Mesothelial cell of epicardium (in vitro differentiated cells): ENCODE measurements at places on chromosomes 12 and 14.

DNA sequence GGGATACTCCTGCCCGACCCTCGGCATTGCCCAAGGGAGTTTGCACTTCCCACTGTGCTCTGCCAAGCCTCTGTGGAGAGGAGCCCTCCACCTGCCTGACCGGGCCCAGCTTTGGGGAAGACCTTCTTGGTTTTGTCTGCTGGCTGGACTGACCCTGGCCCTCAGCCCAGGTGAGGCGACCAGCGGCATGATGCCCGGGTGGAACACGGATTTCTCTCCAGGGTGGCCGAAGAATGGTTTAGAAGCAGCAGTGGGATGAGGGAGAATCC, 15.6 kb downstream of the ZBTB42 start:
- peak overlapping the region; percentile 90 for H3K4me3 ChIP-seq
- DNase-seq: no peak
- H3K27me3 ChIP-seq: no peaks in the 10 kb centered on the region
- H3K36me3 ChIP-seq: peaks cover 5% of the 10 kb centered on the region

GRCh38 chr12:121653999-121654398, 15.5 kb downstream of the MORN3 start:
- no peak for DNase-seq
- H3K4me1 ChIP-seq: peaks cover 18% of the 10 kb centered on the region
- peaks cover 2% of the 10 kb centered on the region for H3K36me3 ChIP-seq
- H3K4me3 ChIP-seq: no peak overlapping the region
- no peaks in the 10 kb centered on the region for H3K27me3 ChIP-seq

- H3K4me3 ChIP-seq: peak overlapping the region; percentile 97
- H3K27ac ChIP-seq: peak overlapping the region; percentile 91
- no peaks in the 10 kb centered on the region for H3K36me3 ChIP-seq
- no peaks in the 10 kb centered on the region for H3K27me3 ChIP-seq
- DNase-seq: peak; percentile 27
- H3K4me1 ChIP-seq: peaks cover 52% of the 10 kb centered on the region
Measured at GRCh38 chr12:12999271-12999958, 650 bp downstream of the HEBP1 start.

GRCh38 chr12:46259071-46259470, 9.8 kb downstream of the SLC38A1 start:
- peaks cover 21% of the 10 kb centered on the region for H3K4me1 ChIP-seq
- H3K36me3 ChIP-seq: peaks cover 27% of the 10 kb centered on the region

DNA sequence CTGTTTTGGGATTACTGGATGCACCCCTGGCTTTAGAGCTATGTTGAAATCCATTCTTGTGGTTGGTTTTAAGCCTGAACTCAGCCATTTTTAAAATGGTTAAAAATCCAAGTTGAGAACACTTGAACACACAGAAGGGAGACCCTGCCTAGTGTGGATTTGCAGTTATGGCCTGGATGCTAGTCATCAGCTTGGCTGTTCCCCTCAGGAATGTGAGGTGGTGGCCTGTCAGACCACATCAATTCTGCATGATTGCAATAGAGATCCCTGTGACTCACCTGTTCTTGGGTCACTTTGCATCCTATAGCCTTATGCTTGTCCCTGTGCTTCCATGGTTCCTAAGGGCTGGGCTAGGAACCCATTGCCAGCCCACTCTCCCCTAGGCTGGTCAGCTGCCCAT, 454.1 kb downstream of the ATP23 start:
- H3K4me1 ChIP-seq: peaks cover 2% of the 10 kb centered on the region
- H3K27me3 ChIP-seq: no peaks in the 10 kb centered on the region
- H3K36me3 ChIP-seq: peaks cover 3% of the 10 kb centered on the region

DNA sequence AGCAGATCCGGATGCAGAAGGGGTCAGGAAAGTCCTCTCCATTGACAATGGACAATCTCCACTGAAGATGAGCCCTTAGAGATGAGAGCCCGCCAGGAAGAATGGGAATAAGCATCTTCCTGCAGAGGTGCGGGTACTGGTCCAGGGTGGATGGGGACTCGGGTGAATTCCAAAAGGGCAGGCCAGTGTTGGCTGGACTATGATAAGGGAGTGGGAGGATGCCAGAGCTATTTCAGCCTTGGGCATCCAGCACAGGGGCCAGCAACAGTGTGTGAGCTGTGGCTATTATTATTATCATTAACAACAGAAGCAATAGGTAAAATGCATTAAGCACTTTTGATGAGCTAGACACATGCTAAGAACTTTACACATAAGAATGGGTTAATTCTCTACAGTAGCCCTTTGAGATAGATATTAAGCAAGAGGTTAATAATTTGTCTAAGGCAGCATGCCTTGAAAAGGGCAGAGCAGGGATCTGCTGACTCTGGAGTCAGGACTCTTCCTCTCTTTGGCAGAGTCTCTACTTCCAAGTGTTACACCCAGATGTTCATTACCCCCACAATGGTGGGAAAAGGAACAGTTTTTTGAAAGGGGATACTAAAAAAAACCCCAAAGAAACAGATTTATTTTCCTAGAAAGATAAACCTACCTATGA, 55.2 kb downstream of the PRICKLE1 start:
- H3K36me3 ChIP-seq: no peaks in the 10 kb centered on the region
- DNase-seq: no peak
- H3K4me1 ChIP-seq: peaks cover 13% of the 10 kb centered on the region
- H3K27me3 ChIP-seq: no peaks in the 10 kb centered on the region
- H3K27ac ChIP-seq: peak overlapping the region; percentile 21
- no peak overlapping the region for H3K4me3 ChIP-seq

DNA sequence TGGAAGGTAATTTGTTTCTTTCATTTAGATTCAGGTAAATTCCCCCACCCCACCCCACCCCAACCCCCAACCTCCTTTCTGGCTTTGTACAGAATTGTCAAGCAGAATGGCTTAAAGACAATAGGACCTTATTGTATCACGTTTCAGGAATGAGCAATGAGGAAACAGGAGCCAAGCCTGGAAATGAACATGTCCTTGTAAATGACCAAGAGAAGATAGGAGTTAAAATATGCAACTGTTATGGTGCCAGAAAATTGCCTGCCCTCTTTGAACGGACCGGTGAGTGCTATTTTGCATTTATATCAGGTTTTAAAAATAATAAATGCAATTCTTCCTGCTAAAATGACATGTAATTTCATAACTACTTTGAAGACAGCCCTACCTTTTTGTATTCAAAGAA, 141.6 kb upstream of the PELI2 start:
- H3K4me3 ChIP-seq: no peak overlapping the region
- peaks cover 12% of the 10 kb centered on the region for H3K4me1 ChIP-seq
- no peaks in the 10 kb centered on the region for H3K36me3 ChIP-seq
- DNase-seq: no peak

DNA sequence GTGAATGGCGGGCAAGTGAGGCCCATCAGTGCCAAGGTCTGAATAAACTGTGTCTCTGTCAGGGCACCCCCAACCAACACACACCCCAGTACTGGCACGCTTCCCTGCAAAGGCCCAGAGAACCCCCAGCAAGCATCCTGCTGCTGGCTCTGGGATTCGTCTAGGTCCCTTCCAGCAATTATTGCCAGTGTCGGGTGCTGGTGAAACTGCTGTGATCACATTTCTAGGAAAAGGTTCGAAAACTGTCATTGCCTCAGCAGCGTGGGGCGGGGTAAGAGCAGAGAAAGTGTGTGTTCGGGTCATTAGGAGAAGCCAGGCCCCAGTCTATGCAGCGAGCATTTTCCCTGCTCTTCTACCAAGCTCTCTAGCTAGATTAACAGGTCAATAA, 2.5 kb downstream of the FAM222A start:
- no peak overlapping the region for H3K27ac ChIP-seq
- no peak for DNase-seq
- H3K4me1 ChIP-seq: no peaks in the 10 kb centered on the region
- no peaks in the 10 kb centered on the region for H3K36me3 ChIP-seq
- peaks cover 81% of the 10 kb centered on the region for H3K27me3 ChIP-seq
- H3K4me3 ChIP-seq: no peak overlapping the region

- H3K4me3 ChIP-seq: no peak overlapping the region
- peaks cover 17% of the 10 kb centered on the region for H3K4me1 ChIP-seq
- H3K27me3 ChIP-seq: no peaks in the 10 kb centered on the region
- H3K36me3 ChIP-seq: no peaks in the 10 kb centered on the region
- no peak for DNase-seq
Measured at GRCh38 chr12:76259106-76259505, 89.1 kb downstream of the BBS10 start.

DNA sequence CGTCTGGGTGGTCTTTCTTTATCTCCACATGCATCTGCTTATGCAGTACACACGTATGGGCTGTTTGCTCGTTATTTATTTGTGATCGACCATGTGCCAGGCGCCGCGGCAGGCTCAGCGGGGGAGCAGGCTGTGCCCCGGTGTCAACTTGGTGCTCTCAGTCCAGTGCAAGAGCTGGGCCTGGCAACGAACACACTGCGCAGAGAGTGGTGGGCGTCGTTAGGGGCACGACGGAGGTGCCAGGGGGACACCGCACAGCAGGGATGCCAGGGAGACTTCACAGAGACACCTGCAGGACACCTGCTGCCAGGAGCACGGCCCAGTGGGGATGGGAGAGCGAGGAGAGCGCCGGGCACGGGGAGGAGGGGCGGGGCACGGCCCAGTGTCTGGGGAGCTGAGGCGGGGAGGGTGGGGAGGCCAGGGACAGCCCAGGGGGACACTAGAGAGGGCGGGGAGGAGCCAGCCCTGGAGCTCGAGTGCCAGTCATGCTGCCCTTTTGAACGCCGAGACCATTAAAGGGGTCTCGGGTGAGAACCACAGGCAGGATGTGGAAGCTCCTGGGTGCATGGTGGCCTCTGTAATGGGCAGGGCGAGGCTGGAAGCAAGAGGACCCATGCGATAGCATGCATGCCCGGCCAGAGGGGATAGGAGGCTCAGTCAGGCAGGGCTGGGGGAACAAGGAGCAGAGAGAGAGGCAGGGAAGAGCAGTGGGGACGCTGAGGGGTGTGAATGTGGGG, 652 bp upstream of the LRCOL1 start:
- no peak overlapping the region for H3K27ac ChIP-seq
- H3K4me1 ChIP-seq: peaks cover 2% of the 10 kb centered on the region
- peaks cover 68% of the 10 kb centered on the region for H3K27me3 ChIP-seq
- DNase-seq: no peak

GRCh38 chr12:128543460-128543859, 276.5 kb downstream of the TMEM132C start:
- no peaks in the 10 kb centered on the region for H3K27me3 ChIP-seq
- H3K27ac ChIP-seq: no peak overlapping the region
- H3K36me3 ChIP-seq: no peaks in the 10 kb centered on the region
- no peaks in the 10 kb centered on the region for H3K4me1 ChIP-seq

DNA sequence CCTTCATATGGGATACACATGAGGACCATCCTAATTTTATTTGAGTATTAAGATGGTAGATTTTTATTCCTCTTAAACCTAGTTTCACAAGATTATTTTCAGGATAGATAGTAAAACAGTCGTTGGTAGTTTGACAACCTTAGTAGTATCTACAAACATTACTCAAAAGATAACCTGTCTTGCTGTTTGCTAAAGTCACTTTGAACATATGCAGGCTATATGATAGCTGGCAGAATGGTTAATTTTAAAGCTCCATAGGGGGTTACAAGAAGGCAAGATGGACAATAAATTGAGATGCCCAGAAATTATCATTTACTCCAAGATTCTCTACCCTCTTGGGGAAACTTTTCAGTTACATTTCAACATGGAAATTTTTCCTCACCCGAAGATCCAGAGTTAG, 525.7 kb downstream of the SOX5 start:
- no peaks in the 10 kb centered on the region for H3K36me3 ChIP-seq
- no peak for DNase-seq
- no peaks in the 10 kb centered on the region for H3K4me1 ChIP-seq
- no peaks in the 10 kb centered on the region for H3K27me3 ChIP-seq
- no peak overlapping the region for H3K4me3 ChIP-seq
- no peak overlapping the region for H3K27ac ChIP-seq

GRCh38 chr14:21185491-21185890, 29.6 kb upstream of the OR5AU1 start:
- H3K36me3 ChIP-seq: no peaks in the 10 kb centered on the region
- no peak for DNase-seq

DNA sequence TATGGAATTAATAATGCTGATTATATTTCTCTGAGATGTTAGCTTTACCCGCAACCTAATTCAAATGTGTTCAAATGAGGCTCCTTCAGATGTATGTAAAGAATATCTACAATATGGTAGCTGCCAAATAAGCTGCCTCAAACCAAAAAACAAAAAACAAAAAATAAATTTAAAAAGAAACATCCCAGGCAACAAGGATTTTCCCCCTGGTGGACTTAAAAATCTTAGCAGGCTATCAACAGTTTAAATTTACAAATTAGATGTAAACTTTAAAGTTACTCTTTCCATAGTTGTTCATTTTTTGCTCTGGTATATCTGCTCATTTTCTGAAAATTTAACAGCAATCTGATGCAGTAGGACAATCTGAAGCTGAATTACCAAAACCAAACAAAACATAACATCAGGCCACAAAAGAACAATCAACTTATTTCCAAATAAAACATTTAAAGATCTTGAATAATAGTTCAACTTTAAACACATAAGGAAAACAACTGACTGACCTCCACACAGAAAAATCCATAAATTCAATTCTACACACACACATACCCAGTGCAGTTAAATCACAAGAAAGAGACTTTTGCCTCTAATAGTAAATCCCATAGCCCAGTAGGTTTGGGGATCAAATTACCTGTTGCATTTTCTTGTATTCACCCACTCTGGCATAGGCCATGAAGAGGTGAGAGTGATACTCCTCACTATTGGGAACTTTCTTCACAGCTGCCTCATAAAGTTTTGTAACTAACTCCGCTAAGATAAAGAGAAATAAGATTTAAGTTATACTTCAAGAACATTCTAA, 21.3 kb downstream of the NAA25 start:
- peak overlapping the region; percentile 30 for H3K27ac ChIP-seq
- peaks cover 23% of the 10 kb centered on the region for H3K36me3 ChIP-seq
- H3K4me1 ChIP-seq: no peaks in the 10 kb centered on the region
- no peak for DNase-seq
- no peaks in the 10 kb centered on the region for H3K27me3 ChIP-seq

DNA sequence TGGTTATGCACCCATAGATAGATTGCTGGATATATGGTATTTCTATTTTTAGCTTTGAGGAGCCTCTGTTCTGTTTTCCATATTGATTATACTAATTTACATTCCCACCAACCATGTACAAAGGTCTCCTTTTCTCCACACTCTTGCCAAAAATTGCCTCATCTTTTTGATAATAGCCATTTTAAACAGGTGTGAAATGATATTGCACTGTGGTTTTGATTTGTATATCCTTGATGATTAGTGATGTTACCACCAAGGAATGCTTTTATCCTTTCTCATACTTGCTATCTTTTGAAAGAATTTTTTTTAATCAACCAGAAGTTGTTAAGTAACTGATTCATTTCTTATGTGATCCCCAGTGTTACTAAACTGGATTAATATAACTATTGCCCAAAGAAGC, 60.0 kb downstream of the BBS10 start:
- H3K4me3 ChIP-seq: no peak overlapping the region
- no peaks in the 10 kb centered on the region for H3K36me3 ChIP-seq
- no peak overlapping the region for H3K27ac ChIP-seq
- H3K27me3 ChIP-seq: no peaks in the 10 kb centered on the region

GRCh38 chr12:88556213-88556774, 24.0 kb downstream of the KITLG start:
- peaks cover 58% of the 10 kb centered on the region for H3K4me1 ChIP-seq
- no peaks in the 10 kb centered on the region for H3K36me3 ChIP-seq
- peak overlapping the region; percentile 11 for H3K27ac ChIP-seq
- no peak overlapping the region for H3K4me3 ChIP-seq

GRCh38 chr12:3061059-3061458, 16.1 kb upstream of the TSPAN9 start:
- peaks cover 7% of the 10 kb centered on the region for H3K4me1 ChIP-seq
- H3K4me3 ChIP-seq: no peak overlapping the region
- H3K27ac ChIP-seq: no peak overlapping the region
- peaks cover 6% of the 10 kb centered on the region for H3K36me3 ChIP-seq
- no peak for DNase-seq
- H3K27me3 ChIP-seq: peaks cover 2% of the 10 kb centered on the region
